ENCODE measurements at places on chromosomes 5 and 9.

GRCh38 chr5:13898569-13898968 lies 45.9 kb downstream of the DNAH5 start:
- no peak for DNase-seq

GRCh38 chr9:79446523-79447307 lies 125.0 kb upstream of the TLE4 start:
- DNase-seq, result no peak

DNA sequence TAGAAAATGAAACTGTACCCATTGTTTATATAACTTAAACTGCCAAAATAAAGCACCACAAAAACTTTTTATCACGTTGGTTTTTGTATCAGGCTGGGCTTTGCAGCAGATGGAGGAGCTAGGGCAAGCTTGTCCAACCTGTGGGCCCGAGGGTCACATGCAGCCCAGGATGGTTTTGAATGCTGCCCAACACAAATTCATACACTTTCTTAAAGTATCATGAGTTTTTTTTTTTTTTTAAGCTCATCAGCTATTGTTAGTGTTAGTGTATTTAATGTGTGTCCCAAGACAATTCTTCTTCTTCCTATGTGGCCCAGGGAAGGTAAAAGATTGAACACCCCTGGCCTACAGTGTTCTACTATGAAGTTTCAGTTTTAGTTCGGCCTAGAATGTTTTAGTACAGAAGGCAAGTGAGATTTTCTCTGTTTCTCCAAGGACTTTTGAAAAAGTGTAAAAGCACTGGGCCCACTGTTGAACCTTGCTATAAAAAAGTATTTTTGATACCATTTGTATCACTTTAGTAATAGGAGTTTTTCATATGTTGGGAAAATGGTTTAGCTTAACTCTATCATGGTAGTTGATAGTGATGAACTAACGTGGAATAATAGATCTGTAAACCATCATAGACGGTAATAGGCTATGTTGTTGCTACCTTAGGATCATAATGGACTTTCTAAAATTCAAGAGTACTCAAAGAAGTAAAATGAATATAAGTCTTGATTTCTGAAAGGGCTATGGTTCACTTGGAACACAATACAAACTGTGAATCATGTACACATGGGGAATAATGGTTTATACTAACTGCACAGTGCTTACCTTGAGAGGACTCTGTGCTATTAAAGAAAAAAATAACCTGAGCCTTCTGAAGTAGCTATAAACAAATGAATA lies 2.9 kb downstream of the CDKN2A start:
- DNase-seq, result no peak

- no peak for DNase-seq
Observed at GRCh38 chr9:25678846-25679360, 659 bp upstream of the TUSC1 start.

DNA sequence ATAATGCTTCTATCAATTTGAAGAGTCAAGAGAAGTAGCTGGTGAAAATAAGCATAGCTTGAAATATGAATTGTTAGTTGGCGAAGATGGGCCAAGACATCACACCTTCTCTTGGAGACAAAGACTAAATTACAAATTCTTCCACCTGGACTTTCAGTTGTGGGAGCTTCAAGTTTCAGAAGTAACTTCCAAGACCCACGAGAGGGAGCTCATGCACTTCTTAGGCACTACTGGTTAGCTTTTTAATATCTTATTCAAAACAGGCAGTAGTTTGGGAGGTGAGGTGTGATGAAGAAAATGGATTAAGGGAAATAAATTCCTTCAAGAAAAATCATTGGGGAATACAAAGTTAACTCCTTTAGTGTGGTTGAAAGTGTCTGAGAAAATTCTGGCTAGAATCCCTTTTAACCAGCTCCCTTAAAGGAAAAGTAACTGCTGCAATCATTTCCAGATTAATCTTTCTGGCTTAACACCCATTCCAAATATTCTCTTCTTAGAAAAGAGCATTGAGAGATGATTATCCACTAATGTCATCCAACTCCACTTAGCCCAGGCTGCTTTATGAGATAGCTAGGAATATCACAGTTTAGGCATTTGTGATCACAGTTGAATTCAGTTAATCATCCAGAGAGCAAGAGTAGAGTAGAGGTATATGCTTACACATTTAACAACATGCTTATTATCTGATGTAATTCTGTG lies 139.5 kb upstream of the DMRTA1 start:
- no peak for DNase-seq

GRCh38 chr9:125521462-125522327 lies 185.3 kb downstream of the MAPKAP1 start:
- no peak for DNase-seq

GRCh38 chr5:107639990-107640389 lies 30.7 kb downstream of the EFNA5 start:
- DNase-seq, result no peak

- no peak for DNase-seq
Observed at GRCh38 chr9:36113999-36114398, 22.5 kb upstream of the GLIPR2 start.

Measured in activated CD4-positive, alpha-beta T cell treated with anti-CD3 and anti-CD28 coated beads, Interleukin-2, amount 50 U/mL, for 1 hour (primary cell).